Activated CD4-positive, alpha-beta T cell treated with anti-CD3 and anti-CD28 coated beads for 36 hours (primary cell): ENCODE measurements at places on chromosomes 1 and 21.

GRCh38 chr1:101908980-101909379 is 87.7 kb downstream of the OLFM3 start:
- DNase-seq: no peak

DNA sequence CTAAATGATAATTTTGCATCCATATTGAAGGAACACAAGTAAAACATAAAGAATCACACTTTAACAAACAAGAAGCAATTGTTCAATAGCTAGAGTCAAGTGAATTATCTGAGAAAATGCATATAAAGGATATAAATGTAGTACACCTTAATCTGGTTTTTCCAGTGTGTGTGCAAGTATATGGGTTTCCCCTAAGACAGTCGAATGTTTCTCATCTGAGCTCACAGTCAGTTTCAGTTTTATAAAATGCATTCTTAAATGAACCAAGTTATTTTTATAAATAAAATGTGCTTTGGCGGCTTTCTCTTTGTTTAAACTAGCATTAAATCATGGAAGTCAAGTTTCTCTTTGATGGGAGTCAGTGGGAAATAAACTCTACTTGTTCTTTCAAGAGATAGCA is 125.9 kb downstream of the PTPRC start:
- no peak for DNase-seq

DNA sequence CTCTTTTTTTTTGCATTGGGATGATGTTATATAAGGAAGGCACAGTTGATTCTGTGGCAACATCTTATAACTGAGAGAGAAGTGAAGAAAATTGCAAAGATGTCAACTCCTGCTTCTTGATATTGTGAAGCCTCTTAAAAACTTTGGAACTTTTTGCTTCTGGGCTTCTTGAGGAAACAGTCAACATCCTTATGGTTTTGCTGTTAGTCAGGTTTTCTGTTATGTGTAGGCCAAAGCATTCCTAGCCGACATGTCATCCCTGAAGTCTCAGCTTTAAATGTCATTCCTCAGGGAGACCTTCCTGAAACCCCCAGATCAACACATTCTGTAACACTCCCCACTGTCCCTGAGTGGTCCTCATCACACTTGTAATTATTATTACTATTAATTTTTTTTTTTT is 12.6 kb downstream of the FALEC start:
- DNase-seq: no peak

DNA sequence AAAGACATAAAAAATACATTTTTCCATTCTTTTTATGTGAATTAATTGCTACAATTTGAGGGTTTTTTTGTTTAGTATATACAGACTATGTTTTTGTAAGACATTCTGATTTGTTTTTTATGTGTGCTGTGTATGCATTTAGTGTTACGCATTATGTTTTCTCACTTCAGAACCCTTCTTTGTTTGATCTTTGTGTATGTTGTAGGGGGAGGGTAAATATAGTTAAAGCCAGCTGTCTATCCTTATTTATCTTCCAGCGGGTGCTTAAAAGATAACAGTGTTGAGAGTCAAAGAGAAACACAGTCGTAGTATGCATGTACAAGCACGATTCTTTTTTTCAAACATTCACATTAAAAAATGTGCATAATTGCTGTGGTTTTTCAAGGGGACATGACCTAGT is 97.5 kb upstream of the KIAA1614 start:
- DNase-seq: no peak

DNA sequence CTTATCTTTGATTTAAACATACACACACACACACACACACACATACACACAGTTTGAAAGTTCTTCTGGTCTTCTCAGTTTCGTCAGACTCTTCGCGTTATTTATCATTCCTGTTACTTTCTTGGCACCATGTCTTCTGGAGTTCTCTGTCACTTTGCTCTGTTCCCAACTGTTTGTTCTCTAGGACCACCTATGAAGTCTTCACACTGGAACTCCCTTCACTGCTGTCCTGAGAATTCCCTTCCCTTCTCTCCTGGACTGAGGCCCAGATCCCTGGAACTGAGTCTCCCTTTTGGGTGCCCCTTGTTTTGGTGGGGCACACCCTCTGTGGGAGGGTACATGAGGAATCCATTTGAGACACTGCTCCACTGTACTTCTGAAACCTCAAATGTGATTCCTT is 30.5 kb downstream of the ALG14 start:
- DNase-seq: no peak

DNA sequence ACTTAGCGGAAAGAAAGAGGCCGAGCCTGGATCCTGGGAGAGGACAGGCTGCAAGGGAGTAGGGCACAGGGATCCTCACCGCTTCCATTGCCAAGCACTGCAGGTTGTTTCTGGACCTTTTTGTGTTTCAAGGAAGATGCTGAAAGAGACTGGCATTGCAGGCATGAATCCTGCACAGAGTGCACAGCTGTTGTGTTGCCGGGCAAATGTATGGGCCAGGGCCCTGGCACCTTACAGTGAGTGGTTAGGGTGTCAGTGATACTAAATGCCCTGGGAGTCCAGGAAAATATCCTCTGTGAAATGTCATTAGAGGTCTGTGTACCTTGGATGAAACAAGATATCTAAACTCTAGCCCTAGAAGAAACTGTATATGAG is 145.5 kb upstream of the FGGY start:
- no peak for DNase-seq
